NCI-H510A (cell line): ENCODE measurements at places on chromosomes 4 and X.

- DNase-seq: peak; percentile 4
Observed at GRCh38 chr4:22607382-22607781, 85.4 kb upstream of the GBA3 start.

DNA sequence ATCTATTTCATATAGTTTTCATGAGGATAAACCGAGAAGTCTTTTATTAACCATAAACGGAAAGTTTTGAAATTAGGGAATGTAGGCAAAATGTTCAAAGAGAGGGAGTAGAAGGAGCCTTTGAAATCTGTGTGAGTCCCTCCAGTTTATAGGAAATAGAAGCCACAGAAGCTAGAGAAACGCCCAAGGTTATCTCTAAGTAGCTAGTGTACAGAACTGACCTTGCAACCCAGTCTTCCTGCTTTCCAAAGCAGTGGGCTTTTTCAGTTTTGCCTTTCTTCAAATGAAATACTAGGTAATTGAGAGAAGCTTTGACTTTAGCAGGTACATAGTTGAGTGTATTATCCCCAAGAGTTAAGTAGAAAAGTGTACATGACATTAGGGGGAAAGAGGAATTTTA is 39.4 kb downstream of the STIM2 start:
- no peak for DNase-seq

- DNase-seq: no peak
Observed at GRCh38 chr4:109553130-109553529, 6.9 kb upstream of the MCUB start.

DNA sequence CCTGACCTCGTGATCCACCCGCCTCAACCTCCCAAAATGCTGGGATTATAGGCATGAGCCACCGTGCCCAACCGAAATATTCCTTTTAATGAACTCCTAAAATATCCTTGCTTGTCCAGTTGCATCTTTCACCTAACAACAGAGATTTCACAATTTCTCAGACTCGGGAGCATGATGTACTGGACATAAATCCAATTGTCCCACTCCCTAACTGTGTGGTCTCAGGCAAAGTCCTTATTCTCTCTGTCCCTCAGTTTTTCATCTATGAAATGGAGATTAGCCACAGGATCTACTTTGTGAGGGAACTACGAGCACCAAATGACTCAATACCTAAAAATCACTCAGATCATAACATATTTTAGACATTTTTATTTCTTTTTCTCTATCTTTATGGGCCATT is 9.3 kb downstream of the RAB40A start:
- DNase-seq: no peak

DNA sequence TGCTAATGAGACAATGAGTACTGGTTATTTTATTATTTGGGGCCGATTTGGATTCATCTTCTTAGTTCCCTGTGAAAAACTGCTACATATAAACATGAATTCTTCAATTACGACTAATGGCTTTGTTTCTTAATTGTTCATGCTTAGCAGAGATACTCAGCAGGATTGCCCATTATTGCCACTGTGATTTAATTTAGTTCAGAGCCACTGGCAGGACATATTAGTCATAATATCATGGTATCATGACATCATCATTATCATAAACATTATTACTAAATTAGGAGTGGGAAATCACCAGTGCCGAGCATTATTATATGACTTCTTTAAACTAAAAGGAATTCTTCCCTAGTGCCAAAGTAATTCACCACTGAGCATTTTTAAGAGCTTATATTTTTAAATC is 201.4 kb downstream of the SPOCK3 start:
- no peak for DNase-seq

- no peak for DNase-seq
Observed at GRCh38 chrX:151765026-151765425, 30.5 kb downstream of the CNGA2 start.

- no peak for DNase-seq
Observed at GRCh38 chr4:99855678-99856077, 38.5 kb downstream of the LAMTOR3 start.

DNA sequence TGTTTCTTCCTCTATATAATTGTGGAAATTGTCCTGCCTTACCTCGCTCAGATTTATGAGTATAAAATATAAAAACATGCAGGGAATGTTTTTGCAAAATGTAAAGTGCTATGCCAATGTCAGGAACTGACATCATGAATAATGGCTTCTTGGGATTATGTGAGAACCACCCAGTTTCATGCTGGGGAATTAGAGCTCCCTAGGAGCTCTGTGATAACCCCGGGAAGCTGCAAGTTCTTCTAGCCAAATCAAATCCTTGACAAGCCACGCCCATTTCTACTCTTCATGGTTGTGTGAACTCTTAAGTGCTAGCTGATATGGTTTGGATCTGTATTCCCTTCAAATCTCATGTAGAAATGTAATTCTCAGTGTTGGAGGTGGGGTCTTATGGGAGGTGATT is 85.9 kb upstream of the PAK3 start:
- peak; percentile 24 for DNase-seq

DNA sequence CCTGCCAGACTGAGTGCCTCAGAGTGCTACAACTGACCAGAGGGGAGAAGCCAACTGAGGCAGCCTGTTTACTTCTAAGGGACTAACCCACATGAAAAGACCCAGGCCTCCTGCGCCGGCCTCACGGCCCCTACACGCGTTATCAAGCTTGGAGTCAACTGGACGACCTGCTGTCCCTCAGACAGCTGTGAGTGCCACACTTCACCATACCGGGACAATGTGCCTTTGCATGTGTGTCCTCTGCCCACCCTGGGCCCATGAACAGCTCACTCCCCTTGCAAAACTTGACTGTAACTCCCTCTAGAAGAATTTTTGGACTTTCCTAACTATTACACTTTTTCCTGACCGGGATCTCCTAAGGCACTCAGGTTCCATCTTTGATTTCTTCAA is 1.8 kb downstream of the NOP14 start:
- no peak for DNase-seq

GRCh38 chr4:37892641-37893040 is 1.8 kb downstream of the TBC1D1 start:
- no peak for DNase-seq

GRCh38 chr4:15682242-15683142 is 865 bp downstream of the FAM200B start:
- DNase-seq: no peak

- no peak for DNase-seq
Observed at GRCh38 chrX:154990496-154990895, 32.0 kb downstream of the F8 start.

DNA sequence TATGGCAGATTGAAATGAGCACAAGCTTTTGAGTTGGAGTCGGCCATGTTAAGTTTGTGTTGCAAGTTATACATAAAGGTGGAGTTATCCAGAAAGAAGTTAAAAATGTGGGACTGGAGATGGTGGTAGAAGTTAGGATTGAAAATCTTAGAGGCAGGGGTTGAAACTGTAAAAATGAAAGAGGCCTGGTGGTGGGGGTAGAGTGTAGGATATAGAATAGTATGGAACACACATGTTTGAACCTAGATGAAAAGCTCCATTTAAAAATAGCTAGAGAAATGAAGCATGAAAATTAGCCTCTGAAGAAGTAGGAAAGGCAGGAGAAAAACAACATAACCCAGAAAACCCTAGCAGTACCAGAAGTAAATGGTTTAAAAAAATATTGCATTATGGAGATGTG is 131.8 kb upstream of the ENPEP start:
- DNase-seq: no peak

- DNase-seq: no peak
Observed at GRCh38 chrX:17020356-17020755, 73.9 kb downstream of the REPS2 start.

GRCh38 chrX:55738969-55739368 is 21.4 kb downstream of the RRAGB start:
- no peak for DNase-seq

- DNase-seq: no peak
Observed at GRCh38 chr4:81592701-81593100, 121.0 kb upstream of the RASGEF1B start.

- DNase-seq: no peak
Observed at GRCh38 chr4:111630705-111631104, 514.5 kb upstream of the FAM241A start.

DNA sequence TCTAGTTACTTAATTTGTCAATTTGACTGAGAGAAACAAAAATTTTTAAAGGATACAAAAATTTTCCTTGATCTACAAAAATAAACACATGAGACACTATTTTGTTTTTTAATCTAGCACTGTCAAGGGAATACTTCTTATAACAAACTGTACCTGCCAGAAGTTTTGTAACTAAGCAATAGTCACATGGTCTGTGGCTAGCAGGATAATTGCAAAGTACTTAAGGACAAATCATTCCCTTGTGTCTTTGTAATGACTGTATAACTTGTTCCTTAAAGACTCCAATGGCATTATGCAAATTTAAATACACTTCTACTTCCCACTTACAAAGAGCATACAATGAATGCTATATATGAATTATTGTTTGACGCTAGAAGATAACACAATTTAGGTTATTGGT is 25.1 kb upstream of the ANK2 start:
- DNase-seq: no peak

- DNase-seq: no peak
Observed at GRCh38 chr4:40196724-40197281, at the start of gene RHOH. RHOH (plus strand) TSS chr4:40197031; CDS start chr4:40243387, 46,356 bp downstream.

DNA sequence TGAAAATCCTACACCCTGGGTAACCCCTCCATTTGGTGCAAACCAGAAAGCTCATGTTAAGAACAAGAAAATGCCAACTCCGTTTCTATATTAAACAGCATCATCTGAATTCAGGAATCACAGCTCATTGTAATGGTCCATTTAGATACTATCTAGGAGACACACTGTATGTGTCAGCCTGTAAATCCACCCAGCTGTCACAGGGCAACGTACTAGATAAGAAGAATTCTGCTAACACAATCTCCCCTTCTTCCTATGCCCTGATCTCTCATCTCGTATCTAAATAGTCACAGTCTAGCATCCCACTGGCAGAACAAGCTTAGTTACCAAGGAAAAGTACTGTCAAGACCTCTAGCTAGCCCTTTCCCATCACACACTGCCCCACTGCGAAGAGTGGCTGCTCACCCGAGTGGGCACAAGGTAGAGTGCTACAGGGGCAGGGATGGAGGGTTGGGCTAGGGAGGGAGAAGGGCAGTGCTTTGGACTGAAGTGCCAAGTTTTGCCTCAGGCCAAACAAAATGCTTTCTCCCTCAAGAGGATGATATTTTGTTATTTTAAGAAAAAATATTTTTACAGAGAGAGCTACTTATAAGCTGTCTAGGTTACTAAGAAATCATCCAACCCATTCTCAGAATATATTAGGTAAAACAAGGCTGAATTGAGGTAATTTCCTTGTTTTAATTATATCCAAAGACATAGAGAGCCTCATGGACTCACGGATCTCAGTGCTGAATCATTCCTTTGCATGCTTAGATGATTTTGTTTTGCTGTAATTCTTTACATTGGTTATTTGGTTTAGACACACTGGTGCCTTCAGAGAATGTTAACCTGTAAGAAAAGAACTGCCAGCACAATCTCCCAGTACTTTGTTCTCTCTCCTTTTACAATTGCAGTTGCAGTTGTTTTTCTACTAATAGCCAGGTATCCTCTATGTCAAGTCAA is 196.6 kb downstream of the PRDM5 start:
- no peak for DNase-seq

GRCh38 chrX:39773923-39774773 is 323.6 kb downstream of the BCOR start:
- no peak for DNase-seq

DNA sequence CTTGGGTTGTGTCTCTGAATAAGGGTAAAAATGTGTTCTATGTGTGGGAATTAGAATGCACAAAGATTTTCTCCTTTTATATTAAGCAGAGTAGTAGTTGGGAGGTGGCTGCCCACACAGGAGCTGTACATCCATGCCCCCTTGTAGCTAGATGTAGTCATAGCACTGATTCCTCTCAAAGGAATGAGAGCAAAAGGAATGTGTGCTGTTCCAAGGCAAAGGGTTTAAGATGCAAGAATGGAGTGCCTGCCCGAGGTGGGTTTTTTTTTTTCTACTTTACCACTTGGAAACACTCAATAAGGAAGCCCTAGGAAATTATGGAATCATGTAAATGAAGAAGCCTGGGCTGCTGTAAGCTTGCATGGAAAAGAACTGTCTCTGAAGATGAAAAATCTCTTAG is 2183.2 kb upstream of the AGA start:
- no peak for DNase-seq

GRCh38 chr4:85058551-85058950 is 92.1 kb upstream of the WDFY3 start:
- no peak for DNase-seq

GRCh38 chrX:15483891-15484290 is 9.2 kb downstream of the PIR start:
- no peak for DNase-seq
